ENCODE measurements at places on chromosomes 5 and 9. TPM values are rescaled to one million over a fixed set of nuclear protein-coding genes. Genes with fewer than 3 reads are reported as not detected.

SPINK13 gene
- not detected for total RNA-seq

PIP5KL1 gene
- total RNA-seq: 98.0 TPM

TMEM215 gene
- total RNA-seq: not detected

DNA sequence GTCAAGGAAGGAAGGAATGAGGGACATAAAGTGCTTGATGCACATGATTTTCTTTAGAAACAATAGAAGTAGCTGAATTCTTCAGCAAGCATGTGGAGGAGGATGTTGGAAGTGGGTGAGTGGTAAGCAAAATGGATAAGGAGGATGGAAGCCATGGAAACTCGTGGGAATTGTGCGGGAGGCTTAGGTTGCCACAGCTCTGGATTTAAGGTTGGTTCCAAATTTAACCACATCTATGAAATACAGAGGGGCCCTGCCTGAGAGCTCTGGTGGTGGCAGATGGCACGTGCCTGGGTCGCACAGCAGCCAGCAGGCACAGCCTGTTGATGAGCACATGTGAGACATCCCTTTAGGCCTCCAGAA is 284.7 kb downstream of the SMARCA2 start:
- no peaks in the 10 kb centered on the region for H3K4me1 ChIP-seq
- no peaks in the 10 kb centered on the region for H3K27me3 ChIP-seq
- H3K4me3 ChIP-seq: no peak overlapping the region
- H3K36me3 ChIP-seq: no peaks in the 10 kb centered on the region
- no peak for DNase-seq

GRCh38 chr5:88882276-88883038 is 527 bp downstream of the MEF2C start:
- no peaks in the 10 kb centered on the region for H3K36me3 ChIP-seq
- H3K4me1 ChIP-seq: no peaks in the 10 kb centered on the region
- peak; percentile 29 for DNase-seq
- H3K4me3 ChIP-seq: peak overlapping the region; percentile 55

DNA sequence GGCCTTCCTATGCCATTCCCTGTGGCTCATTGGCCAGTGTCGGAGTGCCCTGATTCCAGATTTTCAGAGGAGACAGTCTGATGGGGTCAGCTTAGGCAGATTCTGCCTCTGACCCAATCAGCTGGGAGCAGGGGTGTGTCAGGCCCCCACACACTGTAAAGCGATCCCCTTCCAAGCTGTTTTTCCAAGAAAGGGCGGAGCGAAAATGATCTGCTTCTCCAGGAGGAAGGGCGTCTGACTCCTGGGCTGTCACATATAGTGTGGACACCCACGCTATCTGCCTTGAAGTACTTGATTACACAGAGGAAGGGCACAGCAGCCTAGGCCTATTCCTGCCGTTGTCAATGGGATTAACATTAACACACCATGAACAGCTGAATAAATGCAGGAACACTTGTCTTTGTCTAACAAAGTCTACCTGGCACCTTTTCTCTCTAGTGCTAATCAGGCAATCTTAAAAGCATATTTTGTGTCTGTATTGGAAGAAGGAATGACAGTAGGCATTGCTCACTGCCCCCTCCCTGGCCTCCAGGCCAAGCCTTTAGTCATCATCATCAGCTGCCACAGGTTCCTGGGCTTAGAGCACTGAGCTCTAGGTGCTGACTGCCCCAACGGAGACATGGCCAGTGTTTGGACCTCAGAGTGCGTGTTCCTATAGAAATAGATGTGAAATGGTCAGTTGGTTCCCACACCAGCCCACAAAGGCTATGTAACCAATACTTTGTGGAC is 218.7 kb downstream of the MELK start:
- no peak overlapping the region for H3K27ac ChIP-seq
- peaks cover 10% of the 10 kb centered on the region for H3K27me3 ChIP-seq
- H3K36me3 ChIP-seq: no peaks in the 10 kb centered on the region
- DNase-seq: no peak
- no peaks in the 10 kb centered on the region for H3K4me1 ChIP-seq
